Caco-2 (cell line): ENCODE measurements at places on chromosomes 7 and 10. TPM values are rescaled to one million over a fixed set of nuclear protein-coding genes. Genes with fewer than 3 reads are reported as not detected.
A peak's percentile ranks its signal among the peaks of the same experiment; 100 is the strongest.

DNA sequence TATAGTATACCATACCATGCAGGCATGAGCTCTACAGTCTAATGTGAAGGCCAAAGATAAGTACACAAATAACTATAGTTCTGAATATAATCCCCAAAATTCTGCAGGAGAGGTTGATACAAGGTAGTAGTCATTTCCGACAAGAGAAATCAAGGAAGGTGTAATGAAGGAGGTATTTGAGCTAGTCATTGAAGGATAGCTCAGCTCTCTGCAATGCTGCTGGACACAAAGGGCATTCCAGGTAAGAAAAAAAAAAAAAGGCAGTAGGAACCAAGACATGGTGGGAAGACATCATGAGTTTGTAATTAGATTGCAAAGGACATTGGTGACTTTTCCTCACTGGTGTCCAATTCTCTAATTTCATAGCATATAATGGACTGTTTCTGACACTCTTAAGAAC is 285.3 kb downstream of the AHR start:
- H3K27me3 ChIP-seq, result no peaks in the 10 kb centered on the region
- H3K27ac ChIP-seq, result no peak overlapping the region
- peaks cover 3% of the 10 kb centered on the region for H3K4me1 ChIP-seq
- H3K36me3 ChIP-seq, result no peaks in the 10 kb centered on the region

DNA sequence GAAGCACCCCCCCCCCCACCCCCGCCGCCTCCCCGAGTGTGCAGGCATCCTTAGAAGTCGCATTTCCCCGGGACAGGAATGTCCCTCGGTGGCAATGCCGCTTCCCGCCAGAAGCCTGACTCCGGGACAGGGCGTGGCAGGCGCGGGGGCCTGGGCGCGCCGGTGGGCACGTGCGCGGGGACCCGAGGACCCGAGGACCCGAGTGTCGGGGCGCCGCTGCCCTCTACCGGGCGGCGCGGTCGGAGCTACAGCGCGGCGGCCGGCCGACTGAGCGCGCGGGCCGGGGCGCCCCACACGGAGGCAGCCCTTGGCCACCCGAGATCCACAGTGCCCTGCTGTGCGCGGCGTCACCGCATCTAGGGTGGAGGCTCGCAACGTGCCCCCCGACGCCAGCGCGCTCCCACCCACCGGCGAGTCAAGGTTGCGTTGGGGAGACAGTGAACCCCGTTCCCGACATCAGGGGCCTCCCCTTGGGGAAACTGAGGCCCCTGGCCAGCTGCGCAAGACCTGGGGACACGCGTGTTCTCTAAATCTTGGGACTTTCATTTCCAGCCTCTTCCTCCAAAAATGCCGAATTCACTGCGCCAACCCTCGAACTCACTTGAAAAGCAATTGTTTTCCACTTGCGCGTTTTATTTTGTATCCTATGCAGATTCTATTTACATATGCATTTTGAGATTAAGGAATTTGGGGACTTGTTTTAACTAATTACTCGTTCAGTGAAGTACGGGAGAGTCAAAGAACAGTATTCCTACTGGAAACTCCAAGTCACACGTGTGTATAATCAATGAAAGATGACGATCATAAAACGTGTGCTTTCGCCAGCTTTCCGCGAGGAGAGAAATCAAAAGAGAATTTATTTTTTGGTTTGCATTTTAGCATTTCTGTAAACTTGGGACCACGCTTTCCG is 3.1 kb upstream of the CUX1 start:
- DNase-seq, result peak; percentile 87
- H3K36me3 ChIP-seq, result no peaks in the 10 kb centered on the region
- peak overlapping the region; percentile 85 for H3K27ac ChIP-seq
- H3K27me3 ChIP-seq, result no peaks in the 10 kb centered on the region
- H3K4me3 ChIP-seq, result peak overlapping the region; percentile 99
- peaks cover 16% of the 10 kb centered on the region for H3K4me1 ChIP-seq

GRCh38 chr10:100567826-100568225 is 32.1 kb downstream of the HIF1AN start:
- H3K36me3 ChIP-seq, result no peaks in the 10 kb centered on the region
- no peak overlapping the region for H3K4me3 ChIP-seq
- no peak for DNase-seq

GRCh38 chr10:52316500-52316899 is 2.4 kb downstream of the DKK1 start:
- peaks cover 41% of the 10 kb centered on the region for H3K4me1 ChIP-seq
- no peak for DNase-seq
- no peaks in the 10 kb centered on the region for H3K27me3 ChIP-seq
- peak overlapping the region; percentile 63 for H3K4me3 ChIP-seq
- peak overlapping the region; percentile 95 for H3K27ac ChIP-seq

GRCh38 chr7:22193450-22193983 is 163.4 kb downstream of the RAPGEF5 start:
- H3K4me3 ChIP-seq, result no peak overlapping the region
- H3K27ac ChIP-seq, result no peak overlapping the region
- H3K36me3 ChIP-seq, result no peaks in the 10 kb centered on the region
- no peaks in the 10 kb centered on the region for H3K27me3 ChIP-seq

DNA sequence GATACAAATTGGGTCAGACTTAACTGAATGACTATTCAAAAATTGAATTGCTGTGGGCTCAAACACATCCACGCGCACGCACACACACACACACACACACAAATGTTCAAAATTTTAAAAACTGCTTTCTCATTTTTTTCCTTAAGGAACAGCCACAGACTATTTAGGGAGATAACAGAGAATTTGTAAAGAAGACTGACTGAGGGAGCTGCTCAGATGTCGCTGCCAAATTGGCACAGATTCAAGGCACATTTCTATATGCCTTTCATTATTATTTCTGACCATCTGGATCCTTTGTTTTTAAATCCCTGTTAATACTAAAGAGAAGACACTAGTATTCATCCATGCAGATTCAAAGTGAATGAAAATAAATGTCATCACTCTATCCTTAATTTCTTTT is 154.8 kb downstream of the DGKB start:
- H3K36me3 ChIP-seq, result no peaks in the 10 kb centered on the region
- no peaks in the 10 kb centered on the region for H3K4me1 ChIP-seq
- no peak overlapping the region for H3K4me3 ChIP-seq
- no peaks in the 10 kb centered on the region for H3K27me3 ChIP-seq
- no peak for DNase-seq

- peaks cover 2% of the 10 kb centered on the region; the same call in 1 of the 2 replicates for H3K36me3 ChIP-seq
- no peak for DNase-seq
- H3K4me3 ChIP-seq, result peak overlapping the region; percentile 99
- no peaks in the 10 kb centered on the region for H3K27me3 ChIP-seq
These were observed 1.1 kb downstream of the TTYH3 start for GRCh38 chr7:2632733-2633537.

GRCh38 chr7:144955422-144955821 is 119.6 kb upstream of the TPK1 start:
- no peak overlapping the region for H3K27ac ChIP-seq
- no peaks in the 10 kb centered on the region for H3K36me3 ChIP-seq
- no peak for DNase-seq
- no peaks in the 10 kb centered on the region for H3K4me1 ChIP-seq

DNA sequence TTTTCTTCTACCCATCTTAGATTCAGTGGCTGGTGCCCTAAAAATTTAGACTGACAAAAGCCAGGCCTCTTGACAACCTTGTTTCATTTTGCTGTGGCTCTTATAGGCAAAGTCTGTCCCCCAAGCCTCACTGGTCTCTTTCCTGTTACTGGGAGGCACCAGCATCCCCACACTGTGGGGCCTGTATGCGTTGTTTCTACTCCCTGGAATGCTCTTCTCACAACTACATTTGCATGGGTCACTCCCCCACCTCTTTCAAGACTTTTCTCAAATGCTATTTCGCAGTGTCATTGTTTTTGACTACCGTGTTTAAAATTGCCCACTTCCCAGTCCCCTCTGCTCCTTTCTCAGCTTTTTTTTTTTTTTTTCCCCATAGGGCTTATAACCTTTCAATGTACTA is 108.7 kb upstream of the DGKB start:
- no peaks in the 10 kb centered on the region for H3K27me3 ChIP-seq
- no peak overlapping the region for H3K27ac ChIP-seq
- H3K4me3 ChIP-seq, result no peak overlapping the region
- DNase-seq, result no peak
- no peaks in the 10 kb centered on the region for H3K4me1 ChIP-seq

DNA sequence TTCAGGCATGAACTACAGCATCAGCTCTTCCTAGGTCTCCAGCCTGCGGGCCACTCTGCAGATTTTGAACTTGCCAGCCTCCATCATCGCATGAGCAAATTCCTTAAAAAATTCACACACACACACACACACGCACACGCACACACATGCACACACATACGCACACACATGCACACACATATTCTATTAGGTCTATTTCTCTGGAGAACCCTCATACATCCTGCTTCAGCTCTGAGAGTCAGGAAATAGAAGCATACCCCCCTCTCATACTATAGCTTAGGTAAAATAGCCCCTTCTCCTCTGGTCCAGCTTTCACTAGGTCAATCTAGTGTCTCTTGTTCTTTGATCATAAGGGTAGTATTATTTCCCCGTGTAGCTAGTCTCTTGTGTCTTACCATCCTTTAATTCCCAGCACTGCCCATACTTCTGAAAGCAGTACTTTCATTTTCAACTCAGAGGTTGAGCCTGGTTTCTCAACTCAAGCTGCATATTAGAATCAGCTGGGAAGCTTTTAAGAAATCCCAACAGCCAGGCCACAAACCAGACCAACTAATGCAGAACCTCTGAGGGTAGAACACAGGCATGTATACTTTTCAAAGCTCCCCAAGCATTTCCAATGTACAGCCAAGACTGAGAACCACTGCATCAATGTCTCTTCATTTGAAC is 30.9 kb upstream of the ITGB8 start:
- no peak for DNase-seq
- H3K4me3 ChIP-seq, result no peak overlapping the region
- H3K4me1 ChIP-seq, result peaks cover 21% of the 10 kb centered on the region
- no peaks in the 10 kb centered on the region for H3K27me3 ChIP-seq

DNA sequence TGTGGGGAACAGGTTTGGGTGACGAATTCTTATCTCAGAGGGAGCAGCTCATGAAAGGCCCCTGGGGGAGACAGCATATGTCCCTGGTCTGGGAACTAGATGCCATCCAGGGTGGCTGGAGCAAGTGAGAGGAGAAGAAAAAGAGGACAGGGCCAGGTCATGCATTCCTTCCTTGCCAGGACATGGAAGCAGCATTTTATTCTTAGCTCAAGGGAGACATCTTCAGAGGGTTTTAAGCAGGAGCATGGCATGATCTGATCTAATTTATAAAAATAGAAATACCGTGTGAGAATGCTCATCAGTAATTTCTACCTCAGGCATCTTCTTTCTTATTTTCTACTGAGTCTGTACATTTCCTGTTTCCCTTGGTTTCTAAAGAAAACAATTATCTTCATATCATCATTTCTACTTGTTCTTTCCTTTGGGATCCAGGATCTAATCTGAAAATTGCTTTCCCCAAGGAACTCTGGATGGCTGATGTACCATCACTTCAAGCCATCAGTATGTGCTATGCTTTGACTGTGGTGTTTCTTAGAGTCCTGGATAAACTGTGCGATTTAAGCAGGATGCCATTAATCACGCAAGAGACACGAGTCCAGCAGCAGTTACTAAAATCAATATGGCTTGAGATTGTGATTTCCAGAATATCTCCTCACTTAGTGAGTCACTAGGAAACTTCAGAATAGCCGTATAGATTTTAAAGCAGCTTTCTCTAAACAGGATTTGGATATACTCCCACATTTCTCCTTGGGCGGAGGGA is 386.2 kb downstream of the GALNT17 start:
- no peak for DNase-seq
- H3K4me3 ChIP-seq, result no peak overlapping the region
- H3K36me3 ChIP-seq, result no peaks in the 10 kb centered on the region
- no peaks in the 10 kb centered on the region for H3K4me1 ChIP-seq

DNA sequence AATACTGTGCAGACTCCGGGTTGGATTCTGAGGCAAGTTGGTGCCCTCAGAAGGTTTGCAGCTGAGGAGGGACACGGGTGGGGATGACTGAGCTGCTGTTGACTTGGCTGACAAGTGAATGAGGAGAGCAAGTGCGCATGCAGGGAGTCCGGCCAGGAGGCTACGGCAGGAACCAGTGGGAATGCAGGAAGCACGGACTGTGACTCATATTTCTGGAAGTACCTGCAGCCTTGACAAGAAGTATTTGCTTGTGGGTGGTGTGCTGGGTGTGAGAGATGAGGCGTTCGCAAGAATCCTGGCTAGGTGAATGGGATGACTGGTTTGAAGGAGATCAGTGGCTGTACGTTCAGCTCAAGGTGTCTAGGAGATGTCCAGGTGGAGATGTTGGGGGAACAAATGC is 30.8 kb upstream of the FXYD4 start:
- DNase-seq, result no peak
- no peak overlapping the region for H3K4me3 ChIP-seq
- peaks cover 2% of the 10 kb centered on the region; the same call in 1 of the 2 replicates for H3K36me3 ChIP-seq
- H3K4me1 ChIP-seq, result peaks cover 53% of the 10 kb centered on the region
- H3K27me3 ChIP-seq, result no peaks in the 10 kb centered on the region

GRCh38 chr10:78916227-78916626 is 152.5 kb upstream of the ZMIZ1 start:
- H3K27ac ChIP-seq, result no peak overlapping the region
- H3K4me3 ChIP-seq, result no peak overlapping the region
- H3K4me1 ChIP-seq, result no peaks in the 10 kb centered on the region

DNA sequence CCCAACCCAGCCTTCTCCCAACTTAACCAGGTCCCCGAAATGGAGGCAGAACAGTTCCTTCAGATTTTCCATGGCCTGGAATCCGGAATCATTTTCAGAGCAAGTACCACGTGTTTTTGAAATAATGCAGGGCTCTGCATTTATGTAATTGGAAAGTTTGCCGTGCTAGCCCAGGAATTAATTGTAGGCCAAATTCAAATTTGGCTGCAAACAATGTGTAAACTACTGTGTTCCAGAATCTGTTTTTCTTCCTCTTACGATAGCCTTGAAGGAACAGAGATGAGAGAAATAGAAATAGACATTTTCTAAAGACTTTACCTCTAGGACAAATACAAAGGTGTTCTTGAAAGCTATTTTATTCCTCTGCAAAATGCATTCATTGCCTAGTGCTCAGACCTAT is 77.4 kb downstream of the FAM107B start:
- H3K27me3 ChIP-seq, result no peaks in the 10 kb centered on the region
- no peak overlapping the region for H3K27ac ChIP-seq
- 0 out of 2 replicates have a peak, but pooled peaks cover 1% of the 10 kb centered on the region for H3K36me3 ChIP-seq
- peaks cover 30% of the 10 kb centered on the region for H3K4me1 ChIP-seq

- no peaks in the 10 kb centered on the region for H3K4me1 ChIP-seq
- no peak overlapping the region for H3K4me3 ChIP-seq
- H3K36me3 ChIP-seq, result no peaks in the 10 kb centered on the region
- H3K27me3 ChIP-seq, result no peaks in the 10 kb centered on the region
These were observed 354.2 kb downstream of the CXCL12 start for GRCh38 chr10:44030738-44031137.

- no peak for DNase-seq
- H3K4me1 ChIP-seq, result no peaks in the 10 kb centered on the region
- no peaks in the 10 kb centered on the region for H3K27me3 ChIP-seq
- no peak overlapping the region for H3K4me3 ChIP-seq
- no peak overlapping the region for H3K27ac ChIP-seq
These were observed 1106.2 kb downstream of the XPNPEP1 start for GRCh38 chr10:108817135-108817534.

GRCh38 chr7:133167300-133167699 is 85.4 kb upstream of the CHCHD3 start:
- no peak overlapping the region for H3K27ac ChIP-seq
- no peak overlapping the region for H3K4me3 ChIP-seq
- H3K36me3 ChIP-seq, result no peaks in the 10 kb centered on the region
- H3K27me3 ChIP-seq, result no peaks in the 10 kb centered on the region; the same call in 1 of the 2 replicates
- no peak for DNase-seq

MINDY4 gene
- 2.0 and 2.1 TPM in 2 replicates for total RNA-seq

EPHA1 gene
- total RNA-seq, result 66.6 and 69.2 TPM in 2 replicates

PRPS1L1 gene
- not detected in 2 replicates for total RNA-seq

ATG9B gene
- 4.3 and 4.8 TPM in 2 replicates for total RNA-seq

PCGF5 gene
- 9.6 and 12.0 TPM in 2 replicates for total RNA-seq

HYAL4 gene
- total RNA-seq, result 0.14 and 0.68 TPM in 2 replicates

CACNA2D1 gene
- not detected in 2 replicates for total RNA-seq

ADAM8 gene
- 13.4 and 16.8 TPM in 2 replicates for total RNA-seq

LRMDA gene
- 18.5 and 21.6 TPM in 2 replicates for total RNA-seq

ATP6V0A4 gene
- total RNA-seq, result 1.2 and 1.5 TPM in 2 replicates

SPDYE1 gene
- not detected in 2 replicates for total RNA-seq
